ENCODE measurements at places on chromosomes 7 and 10.
A peak's percentile ranks its signal among the peaks of the same experiment; 100 is the strongest.

- no peak for DNase-seq
Measured at GRCh38 chr10:130017631-130018022, 53.6 kb upstream of the EBF3 start.

- DNase-seq = no peak
Measured at GRCh38 chr10:129511086-129511485, 44.0 kb downstream of the MGMT start.

- no peak for DNase-seq
Measured at GRCh38 chr7:125357676-125358455, 428.2 kb upstream of the POT1 start.

DNA sequence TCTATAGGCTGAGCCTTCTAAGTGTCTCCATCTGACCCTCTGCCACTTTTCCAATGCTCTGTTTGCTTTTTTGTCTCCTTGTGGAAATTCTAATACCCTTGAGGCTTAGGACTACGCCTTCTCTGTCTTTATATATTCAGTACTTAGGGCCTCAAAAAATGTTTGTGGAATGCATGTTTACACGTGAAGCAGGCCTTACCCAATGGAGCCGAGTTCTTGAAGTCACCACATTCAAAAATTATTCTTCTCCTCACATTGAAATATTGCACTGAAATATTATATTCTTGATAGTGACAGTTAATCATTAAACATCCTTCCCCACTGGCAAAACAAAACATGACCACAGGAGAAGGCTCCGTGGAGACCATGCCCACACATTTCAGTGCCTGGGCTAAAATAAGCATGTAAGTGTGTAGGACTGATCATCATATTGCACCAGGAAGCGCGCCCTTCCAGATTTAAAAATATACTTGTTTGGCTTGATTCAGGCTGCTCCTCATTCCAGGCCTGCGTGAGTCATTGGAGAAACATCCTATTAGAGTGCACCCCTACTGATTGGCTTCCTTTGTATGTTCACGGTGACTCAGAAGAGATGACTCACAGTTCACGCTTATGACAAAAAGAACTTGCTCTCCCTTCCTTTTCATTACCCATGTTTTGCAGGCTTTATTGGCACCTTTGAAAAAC is 307.4 kb upstream of the AOAH start:
- DNase-seq = peak; percentile 96

DNA sequence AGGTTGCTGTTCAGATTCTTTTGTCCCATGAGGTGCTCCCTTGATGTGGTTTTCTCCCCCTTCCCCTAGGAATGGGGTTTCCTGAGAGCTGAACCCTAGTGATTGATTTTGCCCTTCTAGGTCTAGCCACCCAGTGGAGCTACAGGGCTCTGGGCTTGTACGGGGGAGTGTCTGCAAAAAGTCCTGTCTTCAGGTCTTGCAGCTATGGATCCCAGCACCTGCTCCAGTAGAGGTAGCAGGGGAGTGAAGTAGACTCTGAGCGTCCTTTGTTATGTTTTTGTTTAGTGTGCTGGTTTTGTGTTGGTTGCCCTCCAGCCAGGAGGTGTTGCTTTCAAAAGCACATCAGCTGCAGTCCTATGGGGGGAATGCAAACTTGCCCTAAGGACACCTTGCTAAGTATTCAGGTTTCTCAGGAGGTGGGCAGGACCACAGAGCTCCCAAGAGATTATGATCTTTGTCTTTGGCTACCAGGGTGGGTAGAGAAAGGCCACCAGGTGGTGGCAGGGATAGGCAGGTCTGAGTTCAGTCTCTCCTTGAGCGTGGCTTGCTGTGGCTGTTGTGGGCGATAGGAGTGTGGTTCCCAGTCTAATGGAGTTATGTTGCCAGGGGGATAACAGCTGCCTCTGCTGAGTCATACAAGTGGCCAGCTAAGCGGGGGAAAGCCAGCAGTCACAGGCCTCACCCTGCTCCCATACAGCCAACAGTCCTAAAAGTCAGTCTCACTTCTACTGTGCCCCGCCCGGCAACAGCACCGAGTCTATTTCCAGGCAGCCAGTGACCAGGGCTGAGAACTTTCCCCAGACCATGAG is 92.4 kb upstream of the JCAD start:
- no peak for DNase-seq

GRCh38 chr10:3950676-3951275 is 165.8 kb upstream of the KLF6 start:
- no peak for DNase-seq

GRCh38 chr10:23099816-23100215 is 4.4 kb downstream of the MSRB2 start:
- DNase-seq = no peak

DNA sequence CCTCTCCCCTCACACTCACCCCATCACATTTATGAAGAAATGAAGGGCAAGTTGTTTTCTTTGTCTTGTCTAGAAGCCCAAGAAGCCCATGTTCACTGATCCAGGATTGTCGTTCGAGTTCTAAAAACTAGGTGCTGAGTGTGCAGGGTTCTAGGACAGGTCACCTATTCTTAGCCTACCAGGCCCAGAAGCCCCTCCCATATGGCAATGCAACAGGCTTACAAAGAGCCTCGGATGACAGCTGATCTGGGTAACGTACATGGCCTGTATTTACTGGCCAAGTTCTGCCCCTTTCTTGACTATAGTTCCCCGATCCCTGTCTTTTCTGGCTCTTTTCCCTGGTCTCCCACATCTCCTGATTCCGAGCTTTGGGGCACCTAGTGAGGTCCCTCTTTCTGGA is 160.9 kb downstream of the FZD1 start:
- peak; percentile 0 for DNase-seq

DNA sequence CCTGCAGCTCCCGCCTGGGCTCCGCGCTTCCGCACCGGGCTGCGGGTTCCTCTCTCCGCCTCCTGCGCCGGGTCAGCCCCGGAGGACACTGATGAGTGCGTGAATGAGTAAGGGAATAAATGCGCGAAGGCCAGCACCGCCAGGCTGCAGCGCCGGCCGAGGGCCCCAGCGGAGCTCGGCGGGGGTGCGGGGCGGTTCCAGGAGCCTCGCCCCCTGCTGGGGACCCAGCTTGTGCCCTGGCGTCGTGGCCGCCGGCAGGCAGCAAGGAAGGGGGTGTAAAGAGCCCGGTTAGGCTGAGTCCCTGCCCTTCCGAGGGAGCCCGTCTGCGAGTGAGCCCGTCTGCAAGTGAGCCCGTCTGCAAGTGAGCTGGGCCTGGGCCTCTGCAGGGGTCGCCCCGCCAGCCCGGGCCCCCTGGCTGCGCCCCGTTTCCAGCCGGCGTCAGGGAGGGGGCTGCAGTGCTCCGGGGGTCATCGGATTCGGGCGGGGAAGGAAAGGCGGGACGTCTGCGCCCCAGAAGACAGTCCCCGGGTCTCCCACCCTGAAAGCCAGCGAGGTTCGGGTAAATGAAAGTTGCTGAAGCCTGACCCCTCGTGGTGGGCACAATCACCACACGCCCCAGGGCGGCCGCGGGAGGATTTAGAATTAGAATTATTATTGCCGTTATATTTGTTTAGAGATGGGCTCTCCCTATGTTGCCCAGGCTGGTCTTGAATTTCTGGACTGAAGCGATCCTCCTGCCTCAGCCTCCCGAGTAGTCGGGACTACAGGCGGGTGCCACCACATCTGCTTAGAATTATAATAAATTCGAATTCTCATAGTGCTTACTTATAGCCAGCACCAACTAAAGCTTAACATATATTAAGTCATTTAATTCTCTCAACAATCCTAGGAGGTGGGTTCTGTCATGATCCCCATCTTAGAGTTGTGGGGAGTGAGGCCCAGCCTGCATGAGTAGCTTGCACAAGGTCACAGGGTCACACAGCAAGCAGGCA is 8.6 kb upstream of the CRYGN start:
- DNase-seq = peak; percentile 75

- no peak for DNase-seq
Measured at GRCh38 chr7:132756484-132756990, 180.3 kb upstream of the PLXNA4 start.

DNA sequence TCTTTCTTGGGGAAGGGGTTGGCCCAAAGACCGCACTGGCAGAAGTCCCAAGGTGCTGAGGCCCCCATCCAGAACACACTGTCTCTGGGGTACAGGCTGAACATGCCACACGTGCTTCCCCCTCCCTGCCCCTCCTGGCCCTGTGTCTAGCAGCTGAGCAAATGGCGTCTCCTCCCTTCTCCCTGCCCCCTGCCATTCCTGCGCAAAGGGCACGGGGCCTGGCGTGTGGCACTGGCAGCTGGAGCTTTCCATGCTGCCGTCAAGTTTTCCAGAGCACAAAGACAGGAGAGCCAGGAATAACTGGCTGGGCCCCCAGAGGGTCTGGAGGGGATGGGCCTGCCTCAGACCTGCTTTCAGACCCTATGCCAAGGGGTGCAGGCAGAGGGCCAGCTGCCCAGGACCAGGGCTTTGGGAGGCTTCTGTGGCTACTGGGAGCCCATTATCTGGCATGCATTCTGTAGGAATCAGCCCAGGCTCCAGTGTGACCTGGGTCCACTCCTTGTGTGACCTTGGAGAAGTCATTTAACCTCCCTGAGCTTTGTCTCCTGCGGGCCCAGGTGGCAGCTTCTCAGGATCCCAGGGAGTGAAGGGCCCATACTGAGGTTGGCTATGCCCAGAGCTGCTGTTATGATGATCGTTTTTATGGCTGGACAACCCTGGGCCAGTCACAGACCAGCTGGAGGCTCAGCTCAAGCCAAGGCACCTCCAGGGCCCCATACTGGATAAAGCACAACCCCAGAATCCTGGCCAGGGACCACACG is 710 bp upstream of the LDB3 start:
- DNase-seq = peak; percentile 45

GRCh38 chr7:51111241-51111940 is 205.2 kb downstream of the COBL start:
- no peak for DNase-seq

- DNase-seq = no peak
Measured at GRCh38 chr7:73933091-73933490, 72.1 kb downstream of the TMEM270 start.

DNA sequence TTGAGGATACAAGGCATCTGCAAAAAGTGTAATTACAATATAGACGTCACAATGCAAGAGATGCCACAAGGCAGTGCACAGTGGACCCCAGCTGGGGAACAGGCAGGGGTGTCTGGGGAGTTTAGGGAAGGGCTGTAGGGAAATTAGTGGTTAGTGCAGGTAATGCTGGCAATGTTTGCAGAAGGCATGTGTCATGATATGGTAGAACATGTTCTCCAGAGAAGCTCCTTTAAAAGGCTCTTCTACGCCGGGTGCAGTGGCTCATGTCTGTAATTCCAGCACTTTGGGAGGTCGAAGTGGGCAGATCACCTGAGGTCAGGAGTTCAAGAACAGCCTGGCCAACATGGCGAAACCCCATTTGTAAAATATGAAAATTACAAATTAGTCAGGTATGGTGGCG is 98.0 kb downstream of the JCAD start:
- DNase-seq = no peak

DNA sequence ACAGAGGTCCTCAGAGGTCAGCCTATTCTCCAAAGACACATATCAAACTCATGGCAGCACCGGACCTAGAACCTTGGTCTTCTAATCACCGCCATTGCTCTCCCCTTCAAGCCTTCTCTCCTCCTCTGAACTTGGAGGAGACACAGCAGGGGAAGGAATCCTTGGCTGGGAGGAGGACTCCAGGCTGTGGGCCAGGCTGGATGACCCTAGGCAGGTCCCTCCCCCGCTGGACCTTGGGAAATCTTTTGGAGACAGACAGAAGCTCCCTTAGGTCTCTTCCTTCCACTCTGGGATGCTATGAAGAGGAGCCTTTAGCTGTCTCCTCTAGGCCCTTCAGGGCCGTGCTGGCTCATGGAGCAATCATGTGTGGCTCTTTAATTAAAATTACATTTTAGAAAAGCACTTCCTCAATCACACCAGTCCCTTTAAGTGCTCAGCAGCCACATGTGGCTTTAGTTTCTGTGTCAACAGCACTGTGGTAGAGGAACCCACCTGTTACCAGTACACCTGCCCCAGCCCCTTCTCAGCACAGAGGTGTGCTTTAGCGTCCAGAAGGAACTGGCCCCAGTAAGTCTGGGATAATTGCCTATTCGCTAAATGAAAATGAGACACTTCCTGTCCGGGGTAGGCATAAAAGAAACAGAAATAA is 238.2 kb downstream of the CELF2 start:
- DNase-seq = no peak

All from stomach (tissue), 19 donors.